Camera-type eye (tissue), 1 donor: ENCODE measurements at places on chromosomes 12 and 14. TPM values are rescaled to one million over a fixed set of nuclear protein-coding genes. Genes with fewer than 3 reads are reported as not detected.

HELB gene
- 14.5 TPM for total RNA-seq

CISTR gene
- total RNA-seq = not detected

EIF2S3B gene
- total RNA-seq = 0.55 TPM

SAMD15 gene
- total RNA-seq = 4.7 TPM

SRRM4 gene
- 21.8 TPM for total RNA-seq

TMEM30B gene
- 6.3 TPM for total RNA-seq

GLIPR1L2 gene
- total RNA-seq = 4.5 TPM

UBR7 gene
- total RNA-seq = 44.7 TPM

ARHGAP9 gene
- total RNA-seq = 4.0 TPM

KRT83 gene
- total RNA-seq = not detected

HRK gene
- total RNA-seq = 0.60 TPM

KRT77 gene
- total RNA-seq = 1.2 TPM

PPP1R1A gene
- total RNA-seq = 8.8 TPM

NDUFB1 gene
- 128 TPM for total RNA-seq
